Ascending aorta (tissue), 2 donors: ENCODE measurements at places on chromosomes 12 and 14. TPM values are rescaled to one million over a fixed set of nuclear protein-coding genes. Genes with fewer than 3 reads are reported as not detected.
A peak's percentile ranks its signal among the peaks of the same experiment; 100 is the strongest.

DNA sequence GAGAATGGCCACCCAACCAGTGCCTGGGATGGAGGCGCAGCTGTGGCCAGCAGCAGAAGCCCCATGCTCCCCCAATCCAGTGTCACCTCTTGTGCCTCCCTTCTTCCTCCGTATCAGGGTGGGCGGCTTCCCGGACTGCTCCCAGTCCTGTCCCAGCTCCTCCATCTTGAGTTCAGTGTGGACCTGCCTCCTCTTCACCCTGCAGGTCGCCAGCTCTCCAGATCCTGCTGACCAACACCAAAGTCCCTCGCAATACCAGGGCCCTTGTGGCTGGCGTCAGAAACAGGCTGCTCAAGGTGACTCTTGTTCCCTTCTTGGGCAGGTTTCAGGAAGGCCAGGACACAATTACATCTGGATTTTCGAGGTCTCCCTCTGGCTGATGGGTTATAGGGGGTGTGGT, 17.0 kb downstream of the MVK start:
- no peak for DNase-seq

Gene CTSG
- total RNA-seq = not detected

DNA sequence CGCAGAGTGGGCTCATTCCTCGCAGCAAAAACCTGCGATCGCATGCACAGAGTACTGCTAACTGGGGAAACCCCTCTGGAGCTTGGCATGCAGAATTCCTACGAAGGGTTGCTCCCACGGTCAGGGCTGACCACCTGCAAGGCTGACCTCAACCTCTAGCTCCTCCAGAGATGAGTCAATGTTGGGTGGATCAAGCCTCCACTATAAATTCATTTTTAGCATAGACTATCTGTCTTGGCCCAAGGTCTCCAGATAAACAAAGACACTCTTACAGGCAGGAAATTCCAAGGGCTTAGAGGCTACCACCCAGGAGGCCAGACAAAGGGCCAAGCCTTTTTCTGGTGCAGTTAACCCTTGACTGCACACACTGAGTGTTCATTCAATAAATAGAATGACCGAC, 296.5 kb downstream of the TMEM132D start:
- no peak for DNase-seq

Gene LRCOL1
- total RNA-seq = not detected

Gene C12orf60
- not detected for total RNA-seq

- no peak for DNase-seq
Measured at GRCh38 chr14:87084908-87085307, 908.1 kb downstream of the GALC start.

DNA sequence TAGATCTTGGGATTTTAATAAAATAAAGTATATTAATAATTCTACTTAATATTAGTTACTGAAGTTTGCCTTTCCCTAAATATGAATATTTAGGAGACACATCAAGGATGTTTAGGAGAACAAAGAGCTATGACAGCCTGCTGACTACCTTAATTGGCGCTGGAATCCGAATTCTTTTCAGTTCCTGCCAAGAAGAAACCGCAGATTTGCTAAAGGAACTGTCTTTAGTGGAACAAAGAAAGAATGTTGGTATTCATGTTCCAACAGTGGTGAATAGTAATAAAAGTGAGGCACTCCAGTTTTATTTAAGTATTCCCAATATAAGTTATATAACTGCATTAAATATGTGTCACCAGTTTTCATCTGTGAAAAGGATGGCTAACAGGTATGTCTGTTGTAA, 54.5 kb downstream of the MIS18BP1 start:
- no peak for DNase-seq

- no peak for DNase-seq
Measured at GRCh38 chr12:103879048-103879692, 38.1 kb upstream of the NT5DC3 start.

Gene NINJ2
- total RNA-seq = 24.1 TPM

DNA sequence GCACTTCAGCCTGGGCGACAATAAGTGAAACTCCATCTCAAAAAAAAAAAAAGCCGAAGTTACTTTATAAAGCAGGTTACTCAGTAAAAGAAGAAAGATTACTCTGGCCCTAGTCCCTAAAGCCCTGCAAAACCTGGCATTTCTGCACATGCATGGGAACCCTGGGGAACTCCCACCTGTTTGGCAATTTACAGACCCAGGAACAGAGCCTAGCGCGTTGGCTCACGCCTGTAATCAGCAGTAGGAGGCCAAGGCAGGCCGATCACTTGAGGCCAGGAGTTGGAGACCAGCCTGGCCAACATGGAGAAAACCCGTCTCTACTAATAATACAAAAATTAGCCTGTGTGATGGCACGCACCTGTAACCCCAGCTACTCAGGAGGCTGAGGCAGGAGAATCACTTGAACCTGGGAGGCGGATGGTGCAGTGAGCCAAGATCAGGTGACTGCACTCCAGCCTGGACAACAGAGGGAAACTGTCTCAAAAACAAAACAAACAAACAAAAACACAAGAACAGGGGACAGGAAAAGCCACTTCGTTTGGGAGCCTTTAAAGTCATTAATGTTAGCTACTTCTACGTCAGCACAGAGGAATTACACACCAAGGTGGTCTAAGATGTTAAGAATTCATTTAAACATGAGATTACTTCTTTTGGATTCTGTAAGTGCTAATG, 34.1 kb upstream of the SPTSSA start:
- peak; percentile 72 for DNase-seq

- DNase-seq = no peak
Measured at GRCh38 chr14:91399868-91400640, 17.6 kb downstream of the CCDC88C start.

GRCh38 chr12:24901576-24902461, 47.1 kb downstream of the BCAT1 start:
- no peak for DNase-seq

DNA sequence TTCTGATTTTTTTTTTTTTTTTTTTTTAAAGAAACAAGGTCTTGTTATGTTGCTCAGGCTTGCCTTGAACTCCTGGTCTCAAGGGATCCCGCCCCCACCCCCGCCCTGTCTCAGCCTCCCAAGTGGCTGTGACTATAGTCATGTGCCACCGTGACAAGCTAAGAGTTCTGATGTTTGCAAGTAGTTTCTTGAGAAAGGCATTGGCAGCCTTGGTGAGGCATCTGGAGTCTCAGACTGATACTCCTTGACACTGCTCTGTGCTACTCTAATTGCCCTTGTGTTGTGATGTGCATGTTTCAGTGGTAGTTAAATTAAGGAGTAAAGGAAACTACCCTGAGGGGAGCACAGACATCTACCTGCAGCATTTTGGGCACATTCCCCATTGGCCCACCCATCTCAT, 46.2 kb upstream of the OR4E1 start:
- DNase-seq = no peak

DNA sequence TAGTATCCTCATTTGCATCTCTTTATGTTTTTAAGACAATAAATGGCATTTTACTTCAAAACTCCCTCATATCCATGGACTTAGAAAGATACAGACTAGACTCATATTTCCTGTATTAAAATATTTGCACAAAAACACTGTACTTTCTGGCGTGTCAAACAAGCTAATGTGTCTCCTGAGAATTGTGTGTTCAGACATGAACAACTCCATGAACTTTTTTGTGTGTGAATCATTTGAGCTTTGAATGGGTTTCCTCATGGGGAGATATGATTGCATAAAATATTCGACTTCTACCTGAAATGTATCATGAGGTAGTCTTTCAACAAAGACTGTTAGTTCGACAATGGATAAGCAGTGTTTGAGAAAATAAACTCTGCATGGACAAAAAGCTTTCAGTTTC, 58.8 kb downstream of the TMEM30B start:
- no peak for DNase-seq

DNA sequence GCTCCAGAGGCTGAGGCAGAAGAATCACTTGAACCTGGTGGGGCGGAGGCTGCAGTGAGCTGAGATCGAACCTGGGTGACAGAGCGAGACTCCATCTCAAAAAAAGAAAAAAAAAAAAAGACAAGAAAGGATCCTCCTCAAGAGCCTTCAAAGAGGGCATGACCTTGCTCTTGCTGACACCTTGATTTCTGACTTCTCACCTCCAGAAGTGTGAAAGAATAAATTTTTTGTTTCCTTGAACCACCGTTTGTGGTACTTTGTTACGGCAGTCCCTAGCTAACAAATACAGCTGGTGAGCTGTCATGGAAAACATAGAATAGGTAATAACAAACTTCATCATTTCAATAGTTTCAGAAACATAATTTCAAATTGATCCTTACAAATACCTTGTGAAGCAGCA, 1.9 kb upstream of the ACTR10 start:
- no peak for DNase-seq

GRCh38 chr12:24997970-24998582, 49.2 kb upstream of the BCAT1 start:
- no peak for DNase-seq

- no peak for DNase-seq
Measured at GRCh38 chr12:92193063-92193462, 47.4 kb upstream of the BTG1 start.

Gene IAPP
- not detected for total RNA-seq

DNA sequence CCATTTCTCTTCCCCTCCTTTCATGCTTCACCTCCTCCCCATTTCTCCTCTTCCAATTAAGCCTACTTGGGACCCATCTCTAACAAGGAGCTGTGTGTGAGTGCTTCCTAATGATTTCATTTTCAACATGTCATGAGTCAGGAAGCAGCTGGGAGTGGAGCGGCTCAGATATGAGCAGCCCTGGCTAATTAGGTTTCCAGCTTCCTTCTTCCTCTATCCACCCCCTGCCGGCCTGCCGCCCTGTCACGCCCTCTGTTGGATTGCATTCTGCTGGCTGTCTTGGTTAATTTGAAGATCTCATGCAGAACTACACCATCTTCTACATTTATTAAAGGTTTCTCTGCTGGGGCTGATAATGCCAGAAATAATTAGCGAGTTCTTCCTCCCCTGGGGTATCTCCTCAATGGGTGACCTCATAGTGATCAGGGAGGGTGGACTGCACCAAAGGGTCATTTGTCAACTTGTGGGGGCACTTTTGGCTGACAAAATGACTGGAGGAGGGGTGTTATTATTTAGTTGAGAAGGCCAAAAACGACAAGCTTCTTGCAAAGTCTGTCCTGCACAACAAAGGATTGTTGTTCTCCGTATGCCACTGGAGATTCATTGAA, 300.9 kb upstream of the SRRM4 start:
- no peak for DNase-seq

Gene RPGRIP1
- total RNA-seq = not detected

DNA sequence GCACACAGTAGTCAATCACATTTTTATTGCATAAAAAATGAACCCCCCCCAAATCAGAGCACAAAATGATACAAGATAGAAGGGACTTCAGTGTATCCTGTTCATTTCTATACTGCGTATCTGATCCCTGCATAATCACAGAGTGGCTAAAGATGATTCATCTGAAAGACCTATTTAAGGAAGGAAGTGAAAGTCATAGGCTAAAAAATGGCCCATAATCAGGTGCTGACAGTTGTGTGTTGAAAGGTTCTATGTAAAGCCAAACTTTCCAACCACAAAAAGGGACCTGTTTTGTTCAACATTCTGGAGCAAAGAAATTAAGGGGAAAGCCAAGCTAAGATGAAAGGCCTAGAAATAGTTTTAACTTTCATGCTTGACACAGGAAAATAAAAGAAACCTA, 147.8 kb upstream of the ATP2B1 start:
- DNase-seq = no peak

Gene RFX4
- total RNA-seq = not detected

DNA sequence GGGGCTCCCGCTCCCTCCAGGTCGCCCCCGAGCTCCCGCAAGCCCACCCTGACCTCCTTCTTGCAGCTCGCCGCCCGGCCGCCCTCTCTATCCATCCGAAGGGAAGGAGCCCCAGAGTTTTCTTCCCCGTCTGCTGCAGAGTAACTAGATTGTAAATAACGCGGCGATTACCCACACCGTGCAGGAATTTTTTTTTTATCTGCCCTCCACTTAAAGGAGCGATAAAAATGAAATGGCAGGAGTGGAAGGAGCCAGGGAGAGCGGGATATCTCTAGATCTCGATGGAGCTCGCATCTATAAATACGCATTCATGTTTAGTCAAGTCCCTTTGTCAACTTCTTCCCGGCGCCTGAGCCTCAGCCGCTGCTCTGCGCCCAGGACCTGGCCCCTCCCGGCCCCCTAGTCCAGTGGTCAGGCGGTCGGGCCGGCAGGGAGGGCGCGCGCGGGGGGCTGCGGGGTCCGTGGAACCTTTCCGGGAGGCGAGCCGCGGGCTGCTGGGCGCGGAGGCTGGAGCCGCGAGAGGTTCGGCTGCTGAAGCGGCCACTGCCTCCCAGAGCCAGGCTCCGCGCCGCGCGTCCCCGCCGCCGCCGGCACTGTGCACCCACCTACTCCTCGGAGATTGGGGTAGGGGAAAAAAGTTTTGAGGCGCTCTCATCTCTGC, 386.0 kb downstream of the BCAT1 start:
- peak; percentile 74 for DNase-seq

GRCh38 chr14:67599698-67600561, at the start of gene PIGH:
PIGH (minus strand) TSS chr14:67600268; CDS start chr14:67600203, 65 bp downstream.
- peak; percentile 95 for DNase-seq

DNA sequence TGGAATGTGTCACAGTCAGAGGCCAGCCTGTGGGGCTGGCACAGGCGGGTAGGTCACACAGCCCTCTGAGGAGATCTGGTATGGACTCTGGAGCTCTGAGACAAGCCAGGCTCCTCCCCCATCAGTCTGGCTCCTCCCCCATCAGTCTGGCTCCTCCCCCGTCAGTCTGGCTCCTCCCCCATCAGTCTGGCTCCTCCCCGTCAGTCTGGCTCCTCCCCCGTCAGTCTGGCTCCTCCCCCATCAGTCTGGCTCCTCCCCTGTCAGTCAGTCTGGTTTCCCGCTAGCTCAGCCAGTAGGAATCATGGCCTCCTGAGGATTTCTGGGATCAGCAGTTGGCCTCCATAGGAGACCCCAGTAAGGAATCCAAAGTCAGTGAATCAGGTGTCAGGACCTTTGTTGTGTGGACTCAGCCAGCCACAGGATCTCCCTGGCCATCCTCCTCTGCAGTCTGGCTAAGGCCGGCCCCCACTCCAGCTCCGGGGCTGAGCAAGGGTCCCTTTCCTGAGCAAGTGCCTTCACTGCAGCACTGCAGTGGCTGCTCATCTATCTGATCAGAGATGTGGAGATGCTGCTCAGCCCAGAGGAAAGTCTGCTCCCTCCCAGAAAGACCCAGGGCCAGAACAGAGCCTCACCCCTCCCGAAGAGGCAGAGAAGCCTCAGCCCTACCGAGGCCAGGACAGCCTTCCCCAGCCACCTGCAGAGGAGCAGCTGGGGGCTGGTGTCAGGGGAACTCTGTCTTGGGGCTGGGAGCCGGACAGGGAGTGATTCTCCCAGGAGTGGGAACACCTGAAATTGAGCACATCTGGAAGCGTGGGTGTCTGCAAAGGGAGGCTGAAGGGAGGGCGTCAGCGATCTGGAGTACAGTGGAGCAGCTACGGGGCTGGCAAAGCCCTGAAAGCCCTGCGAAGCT, 35.7 kb downstream of the IQSEC3 start:
- DNase-seq = no peak

Gene IKZF4
- total RNA-seq = 1.6 TPM

DNA sequence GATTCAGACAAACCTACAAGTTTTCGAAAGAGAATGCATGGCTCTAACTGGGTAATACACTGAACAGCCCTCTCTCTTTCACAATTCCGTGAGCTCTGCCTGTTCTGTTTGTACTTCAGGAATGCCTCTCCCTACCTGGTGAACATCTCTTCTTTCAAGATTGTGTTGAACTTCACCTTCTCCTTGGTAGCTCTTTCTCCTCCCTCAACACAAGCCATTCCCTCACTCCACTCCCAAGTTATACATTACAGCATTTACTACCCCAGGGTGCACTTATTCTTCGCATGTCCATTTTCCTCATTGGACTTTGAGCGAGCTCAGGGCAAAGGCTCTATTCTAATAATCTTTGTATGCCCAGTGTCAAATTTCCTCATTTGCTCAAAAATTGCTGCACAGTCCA, 28.3 kb downstream of the NRDE2 start:
- no peak for DNase-seq

Gene DNAI7
- total RNA-seq = not detected

Gene NRL
- not detected for total RNA-seq

Gene MYO1H
- total RNA-seq = not detected
